Activated CD8-positive, alpha-beta memory T cell treated with anti-CD3 and anti-CD28 coated beads for 24 hours (primary cell): ENCODE measurements at places on chromosomes 2 and 18.

- DNase-seq: no peak
Observed at GRCh38 chr18:29855637-29856036, 1186.9 kb downstream of the DSC3 start.

DNA sequence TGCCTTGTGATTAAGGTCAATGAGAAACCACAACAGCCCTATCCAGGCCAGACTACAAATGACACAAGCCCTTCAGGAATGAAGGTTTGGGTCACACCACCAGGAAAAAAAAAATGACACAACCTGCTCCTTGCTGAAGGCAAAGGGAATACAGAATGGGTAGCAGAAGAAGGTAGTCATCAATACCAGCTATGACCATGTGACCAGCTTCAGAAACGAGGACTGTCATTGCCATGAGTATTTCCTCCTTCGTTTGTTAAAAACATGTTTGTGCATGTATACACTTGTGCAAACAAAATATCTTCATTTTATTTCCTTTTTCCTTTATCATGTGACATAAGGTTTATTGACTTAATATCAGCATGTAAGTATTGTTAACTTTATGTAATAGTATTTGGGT lies 226.6 kb downstream of the CDH19 start:
- no peak for DNase-seq

DNA sequence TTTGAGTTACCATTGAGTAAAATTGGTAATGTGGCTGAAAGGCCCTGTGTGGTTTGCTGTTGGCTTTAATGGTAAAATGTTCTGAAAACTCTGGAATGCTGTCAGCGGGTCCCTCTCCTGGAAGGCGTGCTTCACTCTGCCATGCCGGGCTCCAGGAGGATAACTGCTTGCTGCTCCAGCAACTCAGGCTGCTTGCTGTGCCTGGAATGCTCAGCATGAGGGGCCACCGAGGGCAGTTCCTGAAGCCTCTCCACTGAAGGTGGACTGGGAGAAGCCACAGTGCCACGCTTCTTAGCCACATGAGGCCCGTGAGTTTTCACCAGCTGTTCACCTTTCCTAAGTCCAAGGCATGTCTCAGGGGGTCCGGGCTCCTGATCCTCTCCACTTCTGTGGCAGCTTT lies 90.4 kb upstream of the FAM110C start:
- DNase-seq: no peak

DNA sequence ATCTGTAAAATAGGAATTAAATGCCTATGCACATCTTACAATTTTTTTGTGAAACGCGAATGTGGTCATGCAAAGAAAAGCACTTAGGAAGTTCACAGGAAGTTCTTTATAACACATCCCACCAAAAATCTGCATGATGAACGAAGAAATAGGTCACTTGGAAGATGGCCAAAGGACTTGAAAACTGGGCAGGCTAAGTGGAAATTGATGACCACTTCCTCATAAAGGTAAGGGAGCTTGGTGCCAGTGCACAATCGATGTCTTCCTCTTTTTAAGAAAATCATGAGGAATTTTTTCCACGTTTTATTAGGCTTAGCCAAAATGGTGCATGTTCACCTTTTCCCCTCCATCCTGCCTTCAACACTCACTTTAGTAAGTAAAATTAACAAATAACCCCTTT lies 8.2 kb upstream of the NT5C1B start:
- DNase-seq: no peak

- DNase-seq: peak; percentile 56
Observed at GRCh38 chr2:26185304-26185928, 12.5 kb downstream of the GAREM2 start.

DNA sequence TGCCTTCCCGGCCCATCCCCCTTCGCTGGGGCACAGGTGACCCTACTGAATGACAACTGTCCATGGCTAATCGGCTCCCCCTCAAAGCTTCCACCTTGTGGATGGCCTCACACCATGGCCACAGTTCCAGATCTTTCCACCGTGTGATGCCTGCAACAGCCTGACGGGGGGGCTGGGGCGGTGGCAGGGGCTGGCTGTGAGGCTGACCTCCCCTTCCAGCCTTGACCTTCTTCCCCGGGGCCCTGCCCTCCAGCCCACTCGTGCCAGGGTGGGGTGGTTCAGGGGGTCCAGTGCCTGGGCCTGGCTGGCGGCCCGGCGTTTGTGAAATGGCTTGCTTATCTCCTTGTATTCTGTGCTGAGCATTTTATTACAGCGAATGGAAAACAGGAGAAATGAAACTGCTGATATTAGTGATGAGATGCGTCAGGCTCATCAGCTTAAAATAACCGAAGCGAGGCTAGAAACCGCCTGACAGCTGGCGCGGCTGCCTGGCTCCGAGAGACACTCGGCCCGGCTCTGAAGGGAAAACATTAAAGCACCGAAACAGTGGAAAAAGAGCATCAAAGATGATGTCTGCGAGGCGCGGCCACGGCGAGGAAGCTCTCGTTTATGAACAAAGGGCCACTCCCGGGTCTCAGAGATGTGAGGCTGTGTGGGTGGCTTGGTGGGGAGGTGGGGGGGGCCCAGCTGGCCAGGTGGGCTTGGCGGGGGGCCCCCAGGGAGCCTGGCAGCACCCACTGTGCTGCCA lies 916 bp upstream of the PDCD1 start:
- peak; percentile 85 for DNase-seq

DNA sequence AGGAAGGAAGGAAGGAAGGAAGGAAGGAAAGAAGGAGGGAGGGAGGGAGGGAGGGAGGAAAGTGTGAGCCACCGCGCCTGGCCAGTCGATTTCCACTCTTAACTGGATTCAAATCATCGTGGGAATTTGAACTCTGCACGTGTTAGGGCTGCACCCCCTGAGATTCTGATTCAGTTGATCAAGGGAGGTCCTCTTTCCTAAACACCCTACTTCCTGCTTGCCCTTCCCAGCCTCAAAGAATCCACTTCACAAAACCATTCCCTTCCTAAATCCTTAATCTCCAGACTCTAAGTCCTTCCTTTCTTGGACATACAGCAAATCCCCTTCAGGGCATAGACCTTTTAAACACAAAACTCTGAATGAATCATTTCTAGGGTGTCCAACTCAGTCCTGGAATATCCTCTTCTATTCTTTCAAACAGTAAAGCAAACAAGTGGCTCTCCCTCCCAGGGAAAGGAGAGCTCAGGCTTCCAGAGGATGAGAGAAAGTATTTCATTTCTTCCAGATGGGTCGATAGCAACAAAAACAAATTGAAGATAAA lies 68.2 kb upstream of the MBOAT2 start:
- no peak for DNase-seq

DNA sequence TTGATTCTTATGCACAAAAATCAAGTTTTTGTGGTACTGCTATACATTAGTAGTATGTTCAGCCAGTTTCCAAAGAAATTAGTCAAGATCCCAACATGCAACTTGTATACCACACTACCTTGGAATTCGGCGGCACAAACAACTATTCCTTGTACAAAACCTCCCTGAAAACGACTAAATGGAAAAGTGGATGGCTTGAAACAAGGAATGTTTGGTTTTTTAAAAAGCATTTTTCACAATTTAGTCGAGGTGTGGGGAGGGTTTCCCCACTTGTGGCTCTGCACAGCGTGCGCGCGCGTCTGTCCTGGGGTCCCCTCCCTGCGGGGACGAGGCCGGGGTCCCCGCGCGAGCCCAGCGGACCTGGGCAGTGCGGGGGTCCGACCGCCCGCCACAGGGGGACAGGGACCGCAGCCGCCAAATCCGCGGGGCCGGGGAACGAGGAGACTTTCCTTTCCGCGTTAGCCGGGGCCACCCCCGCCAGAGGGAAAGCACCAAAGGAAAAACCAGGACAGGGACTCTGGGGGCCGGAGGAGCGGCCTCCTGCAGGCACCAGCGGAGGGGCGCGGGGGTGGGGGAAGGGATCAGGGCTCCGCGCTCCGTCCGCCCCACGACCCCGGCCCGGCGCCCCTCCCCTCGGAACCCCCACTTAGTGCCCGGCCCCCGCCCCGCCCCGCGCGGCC lies 534 bp upstream of the SOCS6 start:
- no peak for DNase-seq
